CD4-positive, alpha-beta memory T cell (primary cell): ENCODE measurements at places on chromosomes 12 and 14. TPM values are rescaled to one million over a fixed set of nuclear protein-coding genes. Genes with fewer than 3 reads are reported as not detected.

Gene FOXG1
- total RNA-seq: not detected

Gene ST8SIA1
- total RNA-seq: 53.6 TPM

Gene SLC38A4
- total RNA-seq: not detected

GRCh38 chr12:93440043-93440835 is 1.5 kb downstream of the UBE2N start:
- H3K27ac ChIP-seq: peak overlapping the region; percentile 95
- peak overlapping the region; percentile 44 for H3K4me3 ChIP-seq
- H3K27me3 ChIP-seq: no peaks in the 10 kb centered on the region
- no peaks in the 10 kb centered on the region for H3K36me3 ChIP-seq
- DNase-seq: no peak

DNA sequence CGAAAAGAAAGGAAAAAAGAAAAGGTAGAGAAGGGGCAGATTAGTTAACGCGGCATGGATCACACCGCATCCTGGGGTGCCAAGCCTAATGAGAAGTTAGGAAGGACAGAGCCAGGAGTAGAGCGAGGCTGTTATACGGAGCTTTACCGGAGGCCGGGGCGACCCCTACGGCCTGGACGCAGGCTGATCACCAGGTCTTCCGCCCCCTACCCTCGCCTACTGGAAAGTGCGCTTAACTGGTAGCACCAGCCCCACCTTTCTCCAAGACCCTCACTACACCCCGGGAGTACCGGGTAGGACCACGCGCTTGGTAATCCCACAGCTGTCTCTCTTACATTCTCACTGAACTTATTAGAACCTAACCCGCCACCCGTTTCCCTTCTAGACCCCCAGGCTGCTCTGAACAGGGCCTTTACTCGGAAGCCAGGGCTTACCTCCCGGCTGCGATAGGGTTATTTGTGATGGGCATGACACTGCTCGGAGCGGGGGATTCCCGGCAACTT is 33.8 kb downstream of the WBP11 start:
- H3K36me3 ChIP-seq: no peaks in the 10 kb centered on the region
- H3K4me1 ChIP-seq: peaks cover 49% of the 10 kb centered on the region
- peak overlapping the region; percentile 98 for H3K27ac ChIP-seq
- DNase-seq: no peak
- H3K27me3 ChIP-seq: no peaks in the 10 kb centered on the region

GRCh38 chr14:65536781-65537423 is 124.4 kb downstream of the FUT8 start:
- no peak overlapping the region for H3K27ac ChIP-seq

GRCh38 chr12:116015525-116015924 is 262.0 kb downstream of the MED13L start:
- DNase-seq: no peak
- H3K4me1 ChIP-seq: no peaks in the 10 kb centered on the region
- peaks cover 37% of the 10 kb centered on the region for H3K36me3 ChIP-seq
- no peaks in the 10 kb centered on the region for H3K27me3 ChIP-seq
- no peak overlapping the region for H3K4me3 ChIP-seq

GRCh38 chr14:60188115-60188514 is 22.9 kb upstream of the DHRS7 start:
- no peak overlapping the region for H3K27ac ChIP-seq
- H3K27me3 ChIP-seq: no peaks in the 10 kb centered on the region
- peaks cover 8% of the 10 kb centered on the region for H3K4me1 ChIP-seq
- no peak overlapping the region for H3K4me3 ChIP-seq
- no peak for DNase-seq

DNA sequence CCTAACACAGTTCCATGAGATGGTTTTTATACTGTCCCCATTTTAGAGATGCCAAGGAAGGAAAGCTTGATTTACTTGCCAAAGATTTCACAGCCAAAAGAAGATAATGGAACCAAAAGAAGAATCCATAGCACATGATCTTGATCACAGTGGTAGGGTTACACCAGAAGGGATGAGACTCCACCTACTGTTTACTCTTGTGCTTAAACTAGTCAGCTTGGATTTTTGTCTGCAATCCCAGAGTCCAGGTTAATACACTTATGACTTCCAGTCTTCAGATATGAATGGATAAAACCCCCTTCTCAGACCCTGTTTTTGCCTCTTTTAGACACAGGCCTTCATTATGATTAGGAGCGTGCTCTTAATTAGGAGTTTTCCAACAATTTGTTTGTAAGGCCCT is 454.2 kb downstream of the AEBP2 start:
- H3K4me3 ChIP-seq: no peak overlapping the region
- no peaks in the 10 kb centered on the region for H3K27me3 ChIP-seq
- no peak for DNase-seq
- no peaks in the 10 kb centered on the region for H3K4me1 ChIP-seq

GRCh38 chr14:29148221-29148620 is 381.6 kb downstream of the FOXG1 start:
- H3K4me1 ChIP-seq: no peaks in the 10 kb centered on the region
- no peak overlapping the region for H3K27ac ChIP-seq
- no peaks in the 10 kb centered on the region for H3K36me3 ChIP-seq

- no peaks in the 10 kb centered on the region for H3K36me3 ChIP-seq
- no peak overlapping the region for H3K4me3 ChIP-seq
- no peaks in the 10 kb centered on the region for H3K4me1 ChIP-seq
- H3K27me3 ChIP-seq: no peaks in the 10 kb centered on the region
- no peak for DNase-seq
- no peak overlapping the region for H3K27ac ChIP-seq
Measured at GRCh38 chr14:91751719-91752118, 19.8 kb upstream of the CATSPERB start.

DNA sequence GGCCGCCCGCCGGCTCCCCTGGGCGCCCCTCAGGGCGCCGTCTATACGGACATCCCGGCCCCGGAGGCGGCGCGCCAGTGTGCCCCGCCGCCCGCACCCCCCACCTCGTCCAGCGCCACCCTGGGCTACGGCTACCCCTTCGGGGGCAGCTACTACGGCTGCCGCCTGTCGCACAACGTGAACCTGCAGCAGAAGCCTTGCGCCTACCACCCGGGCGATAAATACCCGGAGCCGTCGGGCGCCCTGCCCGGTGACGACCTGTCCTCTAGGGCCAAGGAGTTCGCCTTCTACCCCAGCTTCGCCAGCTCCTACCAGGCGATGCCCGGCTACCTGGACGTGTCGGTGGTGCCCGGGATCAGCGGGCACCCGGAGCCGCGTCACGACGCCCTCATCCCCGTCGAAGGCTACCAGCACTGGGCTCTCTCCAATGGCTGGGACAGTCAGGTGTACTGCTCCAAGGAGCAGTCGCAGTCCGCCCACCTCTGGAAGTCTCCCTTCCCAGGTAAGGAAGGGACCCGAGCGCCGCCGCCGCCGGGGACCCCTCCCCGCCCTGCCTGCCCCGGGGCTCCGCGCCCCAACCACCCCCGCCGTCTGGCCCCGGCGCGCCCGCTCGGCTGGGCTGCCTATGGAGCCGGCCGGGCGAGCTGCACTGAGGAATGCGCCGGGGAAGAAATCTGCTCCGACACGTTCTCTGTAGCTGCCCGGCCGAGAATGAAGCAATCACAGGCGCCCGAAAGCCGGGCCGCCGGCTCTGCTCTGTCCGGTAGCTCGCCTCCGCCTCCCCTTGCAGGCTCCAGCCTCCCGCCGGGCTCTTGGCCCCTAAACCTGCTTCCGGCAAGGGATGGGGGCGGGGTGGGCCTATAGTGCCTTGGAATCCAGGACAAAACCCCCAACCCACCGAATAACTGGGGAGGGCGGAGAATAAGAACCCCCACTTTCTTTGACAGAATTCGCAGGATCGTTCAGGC is 794 bp downstream of the HOXC13 start:
- peaks cover 61% of the 10 kb centered on the region for H3K27me3 ChIP-seq
- H3K4me1 ChIP-seq: peaks cover 12% of the 10 kb centered on the region
- no peaks in the 10 kb centered on the region for H3K36me3 ChIP-seq
- no peak for DNase-seq
- H3K27ac ChIP-seq: no peak overlapping the region

DNA sequence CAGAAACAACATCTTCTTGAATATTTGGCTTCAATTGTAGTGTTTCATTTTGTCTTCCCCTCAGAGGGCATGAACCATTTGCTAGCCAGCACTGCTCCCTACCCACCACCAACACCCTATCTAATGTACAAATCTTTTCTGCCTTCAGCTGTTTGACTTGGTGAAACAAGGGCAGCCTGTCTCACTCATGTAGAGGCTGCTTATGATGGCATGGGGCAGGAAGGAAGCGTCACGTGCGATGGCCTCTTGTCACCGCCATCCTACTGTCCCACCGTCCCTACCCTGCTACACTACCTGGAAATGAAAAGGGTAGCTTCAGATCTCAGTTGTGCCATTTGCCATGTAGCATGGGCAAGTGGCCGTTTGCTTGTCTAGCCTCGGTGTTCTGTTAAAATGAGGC is 29.9 kb upstream of the LRTM2 start:
- H3K27me3 ChIP-seq: no peaks in the 10 kb centered on the region
- no peak overlapping the region for H3K4me3 ChIP-seq
- no peaks in the 10 kb centered on the region for H3K36me3 ChIP-seq
- DNase-seq: no peak

- peaks cover 37% of the 10 kb centered on the region for H3K27me3 ChIP-seq
- no peak overlapping the region for H3K27ac ChIP-seq
- H3K36me3 ChIP-seq: no peaks in the 10 kb centered on the region
Measured at GRCh38 chr12:106580671-106581508, 1.9 kb upstream of the RFX4 start.

GRCh38 chr12:4434301-4434700 is 11.3 kb downstream of the FGF6 start:
- no peaks in the 10 kb centered on the region for H3K36me3 ChIP-seq
- no peak overlapping the region for H3K27ac ChIP-seq
- H3K4me1 ChIP-seq: no peaks in the 10 kb centered on the region
- DNase-seq: no peak

DNA sequence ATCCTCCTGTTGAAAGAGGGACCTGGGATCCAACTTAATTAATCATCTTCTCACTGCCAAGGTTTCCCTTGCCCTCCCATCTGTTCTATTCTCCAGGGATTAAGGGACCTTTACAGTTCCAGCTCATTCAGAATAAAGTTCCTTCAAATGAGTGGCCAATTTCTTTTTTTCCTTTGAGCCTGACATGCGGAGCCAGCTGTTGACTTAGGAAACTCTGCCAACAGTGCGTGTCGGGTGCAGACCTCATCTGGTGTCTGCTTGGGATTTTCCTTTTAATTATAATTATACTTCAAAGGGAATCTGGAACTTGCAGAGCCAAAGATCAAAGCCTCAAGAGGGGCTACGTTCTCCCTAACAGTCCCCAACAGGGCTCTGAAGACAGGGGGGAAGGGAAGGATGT is 64.8 kb downstream of the CCDC60 start:
- no peaks in the 10 kb centered on the region for H3K36me3 ChIP-seq
- no peak overlapping the region for H3K4me3 ChIP-seq
- no peak overlapping the region for H3K27ac ChIP-seq
- H3K27me3 ChIP-seq: no peaks in the 10 kb centered on the region

DNA sequence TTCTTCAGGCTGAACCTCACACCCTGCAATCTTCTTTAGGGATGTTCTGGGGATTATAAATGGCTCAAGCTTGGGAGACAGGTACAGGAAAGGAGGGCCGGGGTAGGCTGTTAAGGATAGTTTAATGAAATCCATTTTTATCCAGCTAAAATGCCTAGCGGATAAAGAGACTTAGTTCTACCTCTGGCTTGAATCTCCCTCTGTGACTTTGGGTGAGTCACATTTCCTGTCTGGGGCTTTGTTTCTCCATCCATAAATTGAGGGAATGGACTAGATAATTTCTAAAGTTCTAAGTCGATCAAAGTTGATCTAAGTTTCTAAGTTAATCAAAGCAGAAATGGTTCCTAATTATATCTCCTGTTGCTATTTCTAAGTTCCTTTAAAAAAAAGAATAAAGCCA is 319.6 kb upstream of the E2F7 start:
- DNase-seq: no peak
- no peaks in the 10 kb centered on the region for H3K4me1 ChIP-seq
- H3K27me3 ChIP-seq: no peaks in the 10 kb centered on the region
- no peak overlapping the region for H3K4me3 ChIP-seq

DNA sequence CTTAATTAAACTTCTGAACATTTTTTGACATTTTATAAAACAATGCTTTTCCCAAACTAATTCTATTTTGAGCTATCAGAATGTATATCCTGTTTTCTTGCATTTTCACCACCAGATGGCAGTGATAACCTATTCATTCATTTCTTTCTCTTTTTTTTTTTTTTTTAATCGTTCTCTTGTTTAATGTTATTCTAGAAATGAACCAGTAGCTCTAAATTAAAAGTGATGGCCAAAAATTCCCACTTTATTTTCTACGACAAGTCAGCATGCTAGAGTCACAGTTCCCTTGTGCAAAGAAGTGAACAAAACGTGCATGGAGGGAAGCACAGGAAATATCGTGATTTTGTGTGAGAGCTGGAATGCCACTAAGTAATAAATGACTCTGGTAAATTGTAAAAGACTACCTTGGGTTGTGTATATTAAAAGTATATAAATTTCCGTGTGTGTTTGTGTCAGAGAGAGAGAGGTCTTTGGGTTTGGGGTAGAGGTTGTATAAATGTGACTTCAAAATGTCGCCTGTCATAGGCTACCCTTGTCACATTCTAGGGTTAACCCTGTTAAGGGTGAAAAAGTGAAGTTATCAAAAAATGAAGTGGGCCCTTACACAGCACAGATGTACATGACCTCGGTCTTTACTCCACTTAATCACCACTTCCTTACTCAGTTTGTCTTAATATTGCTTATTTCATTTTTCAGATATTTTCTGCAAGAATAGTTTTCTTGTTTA is 40.4 kb upstream of the LDHB start:
- no peak overlapping the region for H3K27ac ChIP-seq
- peak; percentile 46 for DNase-seq
- H3K36me3 ChIP-seq: no peaks in the 10 kb centered on the region
- H3K4me3 ChIP-seq: no peak overlapping the region
- H3K4me1 ChIP-seq: peaks cover 11% of the 10 kb centered on the region

- H3K27ac ChIP-seq: no peak overlapping the region
- H3K27me3 ChIP-seq: no peaks in the 10 kb centered on the region
- H3K4me1 ChIP-seq: no peaks in the 10 kb centered on the region
- DNase-seq: no peak
Measured at GRCh38 chr12:60035835-60036234, 440.0 kb downstream of the SLC16A7 start.

GRCh38 chr14:67644428-67644827 is 24.7 kb downstream of the ARG2 start:
- H3K4me3 ChIP-seq: no peak overlapping the region
- H3K4me1 ChIP-seq: no peaks in the 10 kb centered on the region
- H3K27ac ChIP-seq: no peak overlapping the region
- no peaks in the 10 kb centered on the region for H3K27me3 ChIP-seq
- H3K36me3 ChIP-seq: peaks cover 6% of the 10 kb centered on the region
- no peak for DNase-seq

DNA sequence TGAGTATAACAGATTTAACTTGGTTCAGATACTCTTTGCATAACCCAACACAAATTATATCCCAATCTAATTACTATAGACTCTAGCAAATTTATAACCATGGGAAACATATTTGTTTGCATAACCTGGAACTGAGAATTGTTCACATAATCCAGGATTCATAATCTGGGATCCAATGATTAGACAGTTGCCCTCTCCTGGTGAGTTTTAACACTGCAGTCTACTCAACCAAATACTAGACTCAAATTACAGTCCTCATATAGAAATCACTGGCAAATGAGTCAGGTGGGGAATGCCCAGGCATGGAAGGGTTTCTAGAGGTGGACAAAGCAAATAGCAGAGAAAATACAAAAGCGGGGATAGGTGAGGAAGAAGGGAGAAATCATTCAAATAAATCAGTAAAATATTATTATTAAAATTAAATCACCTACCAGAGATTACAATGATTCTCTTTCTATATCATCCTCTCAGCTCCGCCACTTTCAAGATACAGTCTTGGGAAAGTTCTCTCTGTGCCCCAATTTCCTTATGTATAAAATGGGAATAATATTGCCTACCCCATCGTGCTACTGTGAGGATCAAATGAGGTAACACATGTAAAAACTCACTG is 9.4 kb downstream of the GCH1 start:
- H3K27ac ChIP-seq: no peak overlapping the region
- H3K27me3 ChIP-seq: no peaks in the 10 kb centered on the region
- no peak overlapping the region for H3K4me3 ChIP-seq
- peaks cover 24% of the 10 kb centered on the region for H3K4me1 ChIP-seq
- DNase-seq: peak; percentile 44
